Osteocyte (in vitro differentiated cells): ENCODE measurements at places on chromosomes 2 and 18. TPM values are rescaled to one million over a fixed set of nuclear protein-coding genes. Genes with fewer than 3 reads are reported as not detected.

DNA sequence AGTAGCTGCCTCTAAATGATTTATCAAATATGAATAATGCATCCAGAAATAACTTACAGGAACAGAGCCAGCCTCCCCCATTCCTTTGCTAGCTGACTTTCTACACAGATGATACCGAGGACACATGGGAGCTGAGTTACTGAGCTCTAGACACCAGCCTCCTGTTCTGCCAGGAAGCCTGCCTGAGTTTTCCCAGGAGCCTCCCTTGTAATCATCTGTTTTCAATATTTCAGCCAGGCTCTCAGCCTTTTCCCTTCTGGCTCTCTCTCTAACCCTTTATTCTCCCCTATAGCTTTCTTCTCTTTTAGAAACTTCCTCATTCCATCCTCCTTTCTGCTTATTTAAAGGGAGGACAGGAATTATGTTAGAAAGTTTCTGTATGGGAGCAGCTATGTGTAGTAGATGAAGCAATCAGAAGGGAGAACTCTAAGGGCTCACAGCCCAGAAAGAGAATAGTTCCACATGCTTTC lies 911.6 kb downstream of the TDRD15 start:
- no peak for DNase-seq

DNA sequence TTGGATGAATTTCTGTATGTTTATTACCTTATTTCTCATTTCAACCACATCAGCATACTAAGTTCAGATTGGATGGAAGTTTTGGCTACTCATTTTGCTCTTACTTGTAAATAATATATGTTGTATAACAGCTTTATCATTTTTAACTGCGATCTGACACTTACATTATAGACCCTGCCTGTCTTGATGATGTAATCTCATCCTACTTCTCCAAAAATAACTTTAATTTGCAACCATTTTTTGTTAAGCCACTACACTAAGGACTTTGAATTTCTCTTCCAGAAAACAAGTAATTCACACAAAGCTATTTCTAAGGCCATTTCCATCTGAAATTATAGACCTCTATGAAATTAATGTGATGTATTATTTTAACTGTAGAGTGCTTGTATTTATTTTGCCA lies 240.7 kb downstream of the WDR7 start:
- DNase-seq: no peak

DNA sequence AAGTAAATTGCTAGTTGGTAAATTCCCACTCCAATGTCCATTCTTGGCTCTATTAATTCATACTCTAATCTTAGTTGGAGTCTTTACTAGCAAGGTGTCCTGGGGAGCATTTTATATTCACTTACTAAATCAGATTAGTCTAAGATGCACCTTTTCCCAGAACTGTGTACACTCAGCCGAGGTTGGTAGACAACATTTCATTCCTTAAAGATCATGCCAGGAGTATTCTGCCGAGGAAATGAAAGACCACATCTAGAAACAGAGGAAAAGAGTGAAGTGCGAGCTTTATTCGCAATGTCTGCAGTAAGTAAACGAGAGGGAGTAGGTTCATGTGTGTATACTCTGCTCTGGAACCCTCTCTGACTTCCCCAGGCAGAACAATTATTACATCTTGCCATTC lies 14.6 kb upstream of the KYNU start:
- no peak for DNase-seq

DNA sequence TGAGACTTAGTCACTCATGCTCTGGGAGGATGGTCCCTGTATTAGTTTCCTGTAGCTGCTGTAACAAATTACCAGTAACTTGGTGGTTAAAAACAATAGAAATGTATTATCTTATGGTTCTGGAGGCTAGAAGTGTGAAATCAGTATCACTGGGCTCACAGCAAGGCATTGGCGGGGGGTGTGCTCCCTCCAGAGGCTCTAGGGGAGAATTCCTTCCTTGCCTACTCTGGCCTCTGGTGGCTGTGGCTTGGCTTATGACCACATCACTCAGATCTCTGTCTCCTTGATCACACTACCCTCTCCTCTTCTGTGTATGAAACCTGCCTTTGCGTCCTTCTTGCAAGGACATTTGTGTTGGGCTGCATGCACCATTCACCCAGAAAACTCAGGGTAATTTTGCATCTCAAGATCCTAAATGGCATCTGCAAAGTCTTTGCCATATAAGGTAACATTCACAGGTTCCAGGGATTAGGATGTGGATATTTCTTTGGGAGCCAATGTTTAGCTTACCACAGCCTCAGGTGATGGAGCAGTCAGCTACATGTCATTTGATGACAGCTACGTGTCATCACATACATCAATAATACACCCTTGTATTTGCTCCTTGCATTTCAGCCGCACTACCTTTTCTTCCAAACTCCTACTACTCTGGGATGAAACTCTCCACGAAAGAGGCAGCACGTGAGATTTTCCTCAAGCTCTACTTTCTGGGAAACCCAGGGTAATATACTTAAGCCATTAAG lies 49.6 kb upstream of the POU3F3 start:
- no peak for DNase-seq

GRCh38 chr18:34866739-34867138 lies 156.6 kb downstream of the DTNA start:
- no peak for DNase-seq

DNA sequence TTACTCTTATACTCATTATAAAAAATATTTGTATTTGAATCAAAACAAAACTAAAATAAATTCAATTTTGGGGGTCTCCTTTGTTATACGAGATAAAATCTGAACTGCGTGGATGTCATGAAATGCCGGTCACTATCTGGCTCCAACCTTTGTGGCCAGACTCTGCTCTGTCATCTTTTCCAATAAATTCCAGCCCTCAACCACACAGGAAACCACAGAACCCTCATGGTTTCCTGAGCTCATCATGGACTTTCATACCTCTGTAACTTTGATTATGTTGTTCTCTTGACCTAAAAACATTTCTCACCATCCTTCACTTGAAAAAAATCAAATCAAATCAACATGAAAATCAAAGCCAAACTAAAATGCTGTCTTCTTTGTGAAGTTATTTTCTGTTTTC lies 724.7 kb downstream of the METTL4 start:
- DNase-seq: no peak

Gene SERPINB3
- not detected in 2 replicates for total RNA-seq

- DNase-seq: no peak
Observed at GRCh38 chr18:68733707-68734106, 18.8 kb upstream of the TMX3 start.

Gene SGPP2
- not detected in 2 replicates for total RNA-seq

DNA sequence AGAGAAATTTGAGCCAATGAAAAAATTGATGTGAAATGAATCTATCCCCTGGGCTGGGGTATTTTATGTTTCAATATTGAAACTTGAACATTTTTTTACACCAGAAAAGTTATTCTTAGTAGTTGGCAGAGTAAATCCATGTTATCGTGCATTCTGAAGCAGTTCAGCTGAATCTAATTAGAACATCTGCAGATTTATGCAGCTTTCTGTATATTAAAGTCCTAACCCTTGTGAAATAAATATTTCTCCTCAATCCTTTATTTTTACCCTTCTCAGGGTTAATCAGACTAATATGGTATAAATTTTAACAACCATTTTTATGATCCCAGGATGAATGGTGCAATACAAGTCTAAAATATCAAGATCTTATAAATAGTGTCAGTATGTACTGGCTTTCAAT lies 69.5 kb downstream of the CDH20 start:
- DNase-seq: no peak

GRCh38 chr2:29182334-29182733 lies 67.1 kb downstream of the CLIP4 start:
- DNase-seq: no peak

DNA sequence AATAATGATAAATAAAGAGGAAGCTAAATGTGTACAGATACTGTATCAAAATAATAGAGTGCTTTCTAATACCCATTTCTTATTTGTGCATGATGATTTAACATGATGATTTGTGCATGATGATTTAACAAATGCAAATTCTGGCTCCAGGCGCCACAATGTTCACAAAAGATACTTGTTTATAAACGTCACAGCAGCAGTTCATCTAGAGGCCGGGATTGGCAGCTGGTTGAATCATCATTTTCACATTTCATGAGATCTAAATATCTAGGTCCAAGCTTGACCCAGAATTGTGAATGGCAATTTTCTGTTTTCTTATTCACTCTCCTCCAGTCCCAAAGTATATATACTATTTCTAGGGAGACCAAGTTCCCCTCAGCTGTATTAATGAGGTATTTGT lies 322.0 kb downstream of the SUCLG1 start:
- DNase-seq: no peak

GRCh38 chr2:62040926-62041325 lies 135.5 kb downstream of the COMMD1 start:
- DNase-seq: no peak

DNA sequence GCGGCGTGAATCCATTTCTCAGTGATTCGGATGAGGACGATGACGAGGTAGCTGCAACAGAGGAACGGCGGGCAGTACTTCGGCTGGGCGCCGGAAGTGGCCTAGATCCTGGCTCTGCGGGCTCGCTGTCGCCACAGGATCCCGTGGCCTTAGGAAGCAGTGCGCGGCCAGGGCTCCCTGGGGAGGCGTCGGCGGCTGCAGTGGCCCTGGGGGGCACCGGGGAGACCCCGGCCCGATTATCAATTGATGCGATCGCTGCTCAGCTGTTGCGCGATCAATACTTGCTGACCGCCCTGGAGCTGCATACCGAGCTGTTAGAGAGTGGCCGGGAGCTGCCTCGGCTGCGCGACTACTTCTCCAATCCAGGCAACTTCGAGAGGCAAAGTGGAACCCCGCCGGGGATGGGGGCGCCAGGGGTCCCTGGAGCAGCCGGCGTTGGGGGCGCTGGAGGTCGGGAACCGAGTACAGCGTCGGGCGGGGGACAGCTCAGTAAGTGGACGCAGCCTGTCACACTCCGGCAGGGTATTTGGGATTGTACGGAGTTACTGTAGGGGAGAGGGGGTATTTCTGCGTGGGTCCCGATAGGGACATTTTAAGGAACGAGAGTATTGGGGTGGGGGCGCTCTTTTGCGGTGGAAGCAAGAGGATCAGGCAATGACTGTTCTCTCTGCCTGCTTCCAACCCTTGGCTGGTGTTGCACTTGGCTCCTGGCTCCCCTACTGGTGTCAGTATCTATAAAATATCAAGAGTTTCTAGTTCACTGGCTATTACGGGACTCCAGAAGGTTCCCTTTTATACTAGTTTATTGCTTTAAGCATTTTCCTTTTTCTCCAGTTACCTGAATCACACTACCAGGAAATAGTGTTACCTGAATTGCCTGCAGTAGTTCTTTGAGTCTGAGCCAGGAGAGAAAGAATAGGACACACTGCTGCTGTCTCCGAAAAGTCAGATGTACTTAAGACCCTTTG lies 772 bp downstream of the RELCH start:
- DNase-seq: no peak

GRCh38 chr18:54939361-54939917 lies 19.8 kb downstream of the CCDC68 start:
- no peak for DNase-seq

GRCh38 chr2:183070942-183071844 lies 7.4 kb upstream of the DUSP19 start:
- no peak for DNase-seq

- no peak for DNase-seq
Observed at GRCh38 chr2:62999905-63000304, 50.7 kb upstream of the OTX1 start.

DNA sequence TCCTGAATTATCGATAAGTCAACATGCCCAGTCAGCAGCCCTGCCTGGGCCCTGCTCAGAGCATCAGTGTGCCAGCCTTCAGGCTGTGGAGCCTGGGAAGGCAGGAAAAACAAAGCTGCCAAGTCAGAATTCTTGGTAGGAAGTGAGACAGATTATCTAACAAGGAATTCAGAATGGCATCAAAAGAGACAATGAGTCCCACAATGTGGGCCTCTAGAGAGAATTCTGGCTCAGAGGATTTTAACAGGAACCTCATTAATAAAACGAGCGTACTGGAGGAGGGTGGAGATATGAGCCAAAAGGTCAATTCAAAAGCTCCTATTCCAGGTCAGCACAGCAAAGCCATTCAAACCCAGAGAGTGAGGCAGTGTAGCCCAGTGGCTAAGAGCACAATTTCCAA lies 327.6 kb upstream of the MMADHC start:
- no peak for DNase-seq

Gene SMYD5
- 17.1 and 18.7 TPM in 2 replicates for total RNA-seq

DNA sequence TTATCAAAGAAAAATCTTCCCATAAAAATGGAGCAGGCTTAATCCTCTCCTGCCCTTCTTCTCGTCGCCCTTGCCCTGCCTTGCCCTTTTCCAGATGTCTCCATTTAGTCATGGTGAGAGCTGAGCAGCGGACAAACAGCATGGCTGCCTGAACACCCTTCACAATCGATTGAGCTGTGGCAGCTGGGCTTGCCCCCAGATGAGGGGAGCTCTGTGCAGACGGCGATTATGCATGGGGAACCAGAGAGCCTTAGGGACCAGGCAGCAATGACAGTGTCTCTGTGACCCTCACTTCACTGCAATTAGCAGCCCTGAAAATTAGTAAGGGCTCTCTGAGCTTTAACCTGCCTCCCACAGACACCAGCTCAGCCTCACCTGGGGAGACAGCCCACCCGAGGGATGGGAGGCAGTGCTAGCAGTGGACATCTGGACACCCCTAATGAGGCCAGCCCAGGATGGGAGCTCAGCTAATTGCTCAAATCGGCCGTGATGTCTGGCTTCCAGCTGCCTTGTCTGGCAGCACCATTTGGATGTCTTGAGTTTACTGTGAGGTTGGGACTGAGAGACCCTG lies 365.7 kb downstream of the TNS1 start:
- DNase-seq: no peak

DNA sequence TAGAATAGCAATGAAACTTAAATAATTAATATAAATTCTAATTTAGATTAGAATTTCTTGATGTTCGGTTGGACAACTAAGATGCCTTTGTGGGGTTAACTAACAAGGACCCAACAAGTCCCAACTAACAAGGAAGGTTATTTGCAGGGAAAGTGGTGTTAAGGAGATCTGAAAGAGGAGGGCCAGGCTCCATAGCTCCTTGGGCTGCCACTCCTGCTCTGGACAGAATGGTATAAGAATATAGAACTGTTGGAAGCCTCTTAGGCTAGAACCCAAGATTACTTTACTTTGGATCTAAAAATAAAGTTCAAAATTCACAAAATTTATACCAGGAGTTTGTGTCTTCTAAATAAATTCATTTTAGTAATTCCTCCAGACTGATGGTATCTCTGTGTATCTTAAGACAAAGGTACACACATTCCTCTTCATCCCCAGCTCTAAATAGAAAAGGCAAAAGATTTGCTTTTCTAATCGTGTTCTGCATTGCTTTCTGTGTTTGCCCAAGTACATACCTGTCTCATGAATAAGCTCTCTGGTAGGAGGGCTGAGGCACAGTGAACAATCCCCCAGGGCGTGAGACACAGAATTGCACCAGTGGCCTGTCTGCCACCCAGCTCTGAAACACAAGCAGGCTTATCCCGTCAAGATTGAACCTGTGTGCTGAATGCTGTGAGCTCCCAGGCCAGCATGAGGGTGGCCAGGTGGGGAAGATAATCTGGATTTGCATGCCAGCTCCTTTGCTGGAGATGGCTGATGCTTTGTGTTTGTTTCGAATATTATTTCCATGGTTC lies 176.0 kb downstream of the ACKR3 start:
- no peak for DNase-seq

DNA sequence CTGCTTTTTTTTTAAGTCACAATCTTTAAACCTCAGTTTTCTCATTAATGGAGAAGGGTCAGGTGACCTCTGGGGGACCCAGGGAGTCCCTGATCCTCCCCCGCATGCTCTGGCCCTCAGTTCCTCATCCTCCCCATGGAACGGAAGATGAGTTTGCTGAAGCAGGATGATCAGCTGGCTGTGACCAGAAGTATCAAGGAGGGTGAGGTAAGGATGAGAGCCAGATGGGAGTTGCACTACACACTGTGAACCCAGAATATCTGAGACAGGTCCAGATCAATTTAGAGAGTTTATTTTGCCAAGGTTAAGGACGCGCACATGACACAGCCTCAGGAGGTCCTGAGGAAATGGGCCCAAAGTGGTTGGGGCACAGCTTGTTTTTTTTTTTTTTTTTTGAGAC lies 3.8 kb downstream of the CATIP start:
- no peak for DNase-seq
